ENCODE measurements at places on chromosomes 4 and X.

DNA sequence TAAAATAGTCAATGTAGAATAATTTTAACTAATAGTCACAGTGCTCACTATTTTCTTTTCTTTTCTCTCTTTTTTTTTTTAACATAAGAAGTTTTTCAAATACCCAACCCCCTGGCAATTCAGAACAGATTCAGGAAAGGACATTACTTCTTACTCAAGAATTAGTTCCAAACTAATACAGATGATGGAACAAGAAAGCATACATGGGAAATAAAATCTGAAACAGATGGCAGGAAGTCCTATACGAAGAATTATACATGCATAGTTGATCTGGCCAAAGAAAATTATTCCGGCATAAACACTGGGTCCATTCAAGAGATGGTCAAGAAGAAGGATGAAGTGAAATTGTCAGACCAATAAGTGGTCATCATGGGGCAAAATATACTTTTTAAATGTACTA lies 614.4 kb upstream of the INTU start:
- DNase-seq, result no peak

DNA sequence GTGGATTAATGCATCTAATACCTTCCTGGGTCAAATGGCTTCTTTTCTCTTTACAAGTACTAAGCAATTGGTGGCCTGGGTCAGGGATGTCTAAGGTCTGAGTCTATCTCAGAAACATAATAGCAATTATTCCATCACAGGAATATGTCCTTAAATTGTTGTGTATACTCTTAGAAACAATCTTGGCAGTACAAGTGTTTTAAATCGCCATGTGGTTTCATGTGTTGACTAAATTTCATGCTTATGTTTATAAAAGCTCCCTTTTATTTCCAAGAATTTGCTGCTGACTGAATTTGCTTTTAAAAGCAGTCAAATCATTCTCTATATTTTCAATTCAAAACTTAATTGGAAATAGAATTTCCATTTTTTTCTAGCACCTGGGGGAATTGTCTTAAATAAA lies 125.3 kb upstream of the PACRGL start:
- DNase-seq, result no peak

GRCh38 chr4:145819853-145820181 lies 118.8 kb downstream of the ZNF827 start:
- DNase-seq, result no peak

- DNase-seq, result no peak
Measured at GRCh38 chrX:148069759-148070503, 88.8 kb downstream of the FMR1NB start.

Measured in GM19239 (cell line).